Cerebellar nuclear complex (tissue), 1 donor: ENCODE measurements at places on chromosomes 5 and 9.

- DNase-seq: no peak
Observed at GRCh38 chr9:101795147-101795546, 56.7 kb upstream of the GRIN3A start.

DNA sequence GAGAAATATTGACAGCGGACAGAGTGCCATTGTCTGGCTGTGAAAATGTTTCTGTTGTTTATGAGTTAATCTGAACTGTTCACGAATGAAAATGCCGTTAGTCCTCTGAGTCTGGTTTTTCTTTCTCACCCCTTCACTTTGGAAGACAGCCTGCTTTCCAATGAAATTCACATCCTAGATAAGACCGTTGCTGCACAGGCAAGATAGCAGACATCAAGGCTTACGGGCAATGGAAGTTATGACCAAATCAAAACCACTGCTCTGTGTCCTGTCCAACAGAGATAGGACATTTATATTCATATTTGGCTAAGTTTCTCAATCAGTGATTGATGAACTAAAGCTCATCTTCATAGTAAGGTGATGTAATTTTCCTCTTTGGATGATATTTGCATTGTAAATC, 180.0 kb upstream of the DMAC1 start:
- DNase-seq: no peak

DNA sequence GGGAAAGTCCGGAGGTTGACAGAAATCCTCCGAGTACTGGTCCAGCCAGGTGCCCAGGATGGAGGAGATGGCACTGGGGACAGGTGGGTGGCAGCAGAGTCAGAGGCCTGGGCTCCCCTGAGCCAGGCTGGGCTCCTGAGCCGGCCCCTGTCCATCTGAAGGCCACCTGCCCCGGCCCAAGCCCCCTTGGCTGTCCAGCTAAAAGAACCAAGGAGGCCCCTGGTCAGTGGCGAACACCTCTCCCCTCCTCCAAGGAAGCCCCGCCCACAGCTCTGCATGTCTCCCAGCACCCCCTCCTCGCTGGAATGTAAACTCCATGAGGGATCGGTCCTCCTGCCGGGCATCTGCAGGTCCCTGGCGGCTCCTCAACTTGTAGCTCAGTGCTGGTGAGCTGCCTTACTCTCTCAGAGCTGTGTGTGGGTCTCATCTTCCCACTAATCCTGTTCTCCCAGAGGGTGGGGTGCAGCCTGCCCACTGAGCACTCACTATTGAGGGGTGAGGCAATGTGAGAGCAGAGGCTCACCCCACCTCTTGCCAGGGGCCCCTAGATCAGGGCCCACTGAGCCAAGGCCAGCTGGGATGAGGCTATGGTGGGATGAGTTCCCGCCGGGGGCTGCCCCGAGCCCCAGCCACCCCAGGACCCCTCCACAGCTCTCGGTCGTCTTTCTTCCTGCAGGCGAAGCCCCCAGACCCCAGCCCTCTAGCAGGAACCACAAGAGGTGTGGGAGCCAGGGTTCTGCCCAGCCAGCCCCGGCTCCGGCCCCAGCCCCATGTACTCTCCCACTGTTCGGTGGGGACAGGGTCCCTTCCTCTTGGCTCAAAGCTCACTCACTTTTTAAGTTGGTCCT, 12.0 kb downstream of the RALGDS start:
- no peak for DNase-seq

DNA sequence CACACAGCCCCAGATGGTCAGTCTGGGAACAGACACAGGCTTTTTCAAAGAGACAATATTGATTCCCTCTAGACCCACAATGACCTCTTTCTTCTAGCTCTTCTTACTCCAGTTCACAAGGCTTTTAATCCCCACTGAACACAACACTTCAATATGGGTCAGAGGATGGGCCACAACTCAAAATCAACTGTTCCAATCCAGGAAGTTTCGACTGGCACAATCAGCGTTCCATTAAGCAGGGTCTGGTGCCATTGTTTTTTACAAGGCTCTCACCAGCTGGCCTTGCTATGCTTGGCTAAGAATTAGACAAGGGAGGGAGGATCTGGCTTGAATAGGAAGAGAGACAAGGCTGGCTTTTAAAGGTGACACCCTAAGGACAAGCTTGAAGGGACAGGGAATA, 199.4 kb upstream of the SLC24A2 start:
- DNase-seq: no peak

- DNase-seq: no peak
Observed at GRCh38 chr9:115596021-115596745, 478.2 kb upstream of the TNC start.
